ENCODE measurements at places on chromosomes 5 and 9.

DNA sequence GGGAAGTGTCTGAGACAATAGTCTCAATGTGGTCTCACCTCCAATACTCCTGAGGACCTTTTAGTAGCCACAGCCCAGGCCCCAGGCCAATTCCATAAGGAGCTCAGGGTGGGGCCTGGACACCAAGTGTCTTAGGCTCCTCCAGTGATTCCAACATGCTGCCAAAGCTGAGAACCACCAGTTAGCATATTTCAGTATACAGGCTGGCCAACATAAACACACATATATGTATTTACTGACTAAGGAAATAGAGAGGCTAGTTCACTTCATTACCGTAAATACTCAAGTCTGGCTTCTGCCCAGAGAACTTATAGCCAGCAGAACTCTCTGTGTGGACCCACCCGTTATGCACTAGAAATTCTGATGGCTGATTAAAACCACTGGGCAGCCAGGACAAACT is 24.1 kb downstream of the S1PR3 start:
- DNase-seq = no peak

- DNase-seq = peak; percentile 42
Observed at GRCh38 chr9:118961857-118962256, 407.4 kb downstream of the BRINP1 start.

GRCh38 chr9:124768750-124769548 is 2.2 kb downstream of the NR6A1 start:
- no peak for DNase-seq

DNA sequence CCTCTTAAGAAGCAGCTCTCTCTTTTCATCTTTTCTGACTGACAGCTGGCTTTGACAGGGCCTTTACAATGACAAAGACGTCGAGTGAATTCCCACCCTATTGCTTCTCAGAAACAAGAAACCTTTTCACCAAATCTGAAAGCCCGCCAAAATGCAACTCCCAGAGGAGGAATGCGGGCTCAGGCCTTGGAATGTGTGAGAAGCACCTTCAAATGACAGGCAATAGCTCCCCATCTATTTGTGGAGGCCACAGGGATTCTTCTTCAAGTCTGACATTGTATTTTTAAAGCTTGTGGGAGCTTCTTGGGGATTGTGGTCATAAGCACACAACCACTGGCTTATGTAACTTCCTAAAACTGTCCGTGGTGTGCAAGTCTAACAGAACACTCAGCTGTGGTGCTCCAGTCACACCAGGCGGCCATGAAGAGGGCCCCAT is 72.7 kb downstream of the DPYSL3 start:
- no peak for DNase-seq

GRCh38 chr5:39100851-39101396 is 26.7 kb upstream of the RICTOR start:
- peak; percentile 99 for DNase-seq

- DNase-seq = no peak
Observed at GRCh38 chr5:74153255-74153790, 487.2 kb downstream of the ENC1 start.

DNA sequence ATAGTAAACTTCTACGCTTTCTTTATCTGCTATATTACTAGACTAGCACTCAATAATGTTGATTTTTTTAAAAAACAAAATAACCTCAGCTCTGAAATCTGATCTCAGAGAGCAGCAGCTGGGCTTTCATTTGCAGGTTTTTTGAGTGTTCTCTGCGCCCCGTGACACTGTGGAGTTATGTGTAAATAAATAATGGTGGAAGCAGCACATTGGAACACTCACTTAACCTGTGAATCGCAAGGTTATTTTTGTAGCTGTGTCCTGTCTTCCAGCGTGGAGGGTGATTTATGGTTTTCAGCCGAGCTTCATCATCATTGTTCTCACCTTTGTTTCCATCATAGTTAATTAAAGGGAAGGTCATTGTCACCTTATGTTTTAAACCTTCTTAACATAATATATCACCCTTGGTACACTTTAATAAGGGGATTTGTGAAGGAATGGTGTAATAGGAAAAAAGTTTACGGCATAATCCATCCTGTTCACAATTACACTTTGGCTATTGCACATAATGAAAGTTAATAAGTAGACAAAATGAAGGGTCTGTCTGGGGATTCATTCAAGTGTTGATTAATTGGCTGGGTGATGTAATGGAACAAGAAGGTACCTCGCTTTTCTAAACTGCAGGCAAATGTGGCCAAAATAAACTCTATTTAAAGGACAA is 493.3 kb upstream of the ADAMTS16 start:
- no peak for DNase-seq

- no peak for DNase-seq
Observed at GRCh38 chr9:129441852-129442251, 179.0 kb downstream of the C9orf50 start.

- no peak for DNase-seq
Observed at GRCh38 chr5:175693741-175694140, 35.9 kb downstream of the HRH2 start.

GRCh38 chr5:54296386-54296785 is 14.0 kb downstream of the ARL15 start:
- no peak for DNase-seq

DNA sequence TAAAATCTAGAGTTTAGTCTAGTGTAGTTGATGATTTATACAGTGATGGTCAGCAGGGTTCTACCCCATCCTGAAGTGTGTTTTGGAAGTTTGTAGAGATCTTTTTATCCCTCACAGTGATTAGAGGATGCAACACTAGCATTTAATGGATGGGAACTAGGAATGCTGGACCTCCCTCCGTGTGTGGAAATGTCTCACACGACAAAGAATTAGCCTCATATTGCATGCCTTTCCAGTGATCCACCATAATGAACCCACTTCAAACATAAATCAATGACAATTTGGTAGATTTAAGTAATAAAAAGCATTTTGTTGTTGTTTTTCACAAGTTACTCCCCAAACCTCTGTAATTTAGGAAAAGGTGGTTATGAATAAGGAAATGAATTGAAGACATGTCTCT is 82.5 kb upstream of the LMNB1 start:
- DNase-seq = no peak

DNA sequence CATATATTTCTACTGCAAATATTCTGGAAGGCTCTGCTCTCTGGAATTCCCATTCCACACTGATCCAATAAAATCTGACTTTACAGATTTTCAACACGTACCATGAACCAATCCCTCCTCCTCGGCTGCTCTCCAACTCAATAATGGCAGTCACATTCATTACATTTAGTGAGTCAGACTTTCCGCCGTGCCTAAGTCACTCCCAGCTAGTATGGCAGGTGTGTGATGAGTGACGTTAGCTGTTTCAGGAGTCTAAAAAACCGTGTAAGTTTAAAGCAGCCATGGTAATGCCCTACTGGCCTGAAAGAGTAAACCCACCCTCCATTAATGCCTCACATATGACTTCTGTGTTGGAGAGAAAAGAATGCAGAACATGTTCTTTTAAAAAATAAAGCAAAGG is 3.3 kb downstream of the FBN2 start:
- peak; percentile 90 for DNase-seq

DNA sequence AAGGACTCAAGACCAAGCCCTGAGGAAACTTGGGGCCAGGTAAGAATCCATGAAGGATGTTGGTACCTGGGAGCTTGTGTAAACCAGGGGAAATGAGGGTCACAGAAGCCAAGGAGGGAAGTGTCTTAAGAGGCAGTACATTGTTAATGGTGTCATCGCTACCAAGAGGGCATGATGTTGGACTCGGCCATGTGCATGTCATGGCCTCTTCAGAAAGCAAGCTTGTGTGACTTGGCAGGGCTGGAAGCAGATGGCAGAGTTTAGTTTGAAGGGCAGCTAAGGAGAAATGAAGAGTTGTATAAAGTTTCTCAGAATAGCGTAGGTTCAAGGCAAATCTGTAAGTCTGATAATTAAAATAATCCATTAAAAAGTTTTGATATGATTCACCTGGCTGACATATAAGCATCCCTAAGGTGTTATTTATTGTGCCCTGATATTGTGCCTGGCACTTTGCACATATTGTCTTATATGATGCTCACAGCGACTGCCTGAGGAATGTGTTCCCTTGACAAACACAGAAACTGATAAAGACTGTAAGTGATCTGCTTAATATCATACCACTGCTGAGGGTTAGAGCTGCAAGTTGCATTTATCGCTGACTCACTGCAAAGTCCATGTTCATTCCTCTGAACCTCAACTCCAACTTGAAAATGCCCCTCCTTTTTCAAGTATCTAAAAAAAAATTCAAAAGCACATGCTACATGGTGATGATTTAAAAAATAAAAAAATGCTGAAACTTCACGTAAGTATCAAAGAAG is 81.3 kb upstream of the PTPN3 start:
- DNase-seq = no peak

DNA sequence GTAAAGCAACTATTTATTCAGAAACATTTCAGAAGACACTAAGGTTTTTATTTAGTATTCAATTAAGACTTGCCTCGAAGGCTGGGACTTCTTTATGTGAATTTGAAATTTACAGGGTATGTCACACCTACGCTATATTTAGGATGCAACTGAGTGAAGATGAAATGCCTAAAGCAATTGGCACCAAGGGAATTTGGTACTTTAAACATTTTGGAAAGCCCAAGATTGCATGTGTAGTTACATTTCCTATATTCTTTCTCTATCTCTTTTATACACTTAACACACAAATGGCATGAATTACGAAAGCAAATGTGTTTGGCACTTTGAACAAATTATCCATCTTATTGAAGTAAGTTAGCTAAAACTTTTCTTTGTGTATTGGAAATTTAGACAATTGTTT is 633.3 kb downstream of the PDE4D start:
- DNase-seq = no peak
